Tibial artery (tissue), 4 donors: ENCODE measurements at places on chromosomes 16 and 17.

DNA sequence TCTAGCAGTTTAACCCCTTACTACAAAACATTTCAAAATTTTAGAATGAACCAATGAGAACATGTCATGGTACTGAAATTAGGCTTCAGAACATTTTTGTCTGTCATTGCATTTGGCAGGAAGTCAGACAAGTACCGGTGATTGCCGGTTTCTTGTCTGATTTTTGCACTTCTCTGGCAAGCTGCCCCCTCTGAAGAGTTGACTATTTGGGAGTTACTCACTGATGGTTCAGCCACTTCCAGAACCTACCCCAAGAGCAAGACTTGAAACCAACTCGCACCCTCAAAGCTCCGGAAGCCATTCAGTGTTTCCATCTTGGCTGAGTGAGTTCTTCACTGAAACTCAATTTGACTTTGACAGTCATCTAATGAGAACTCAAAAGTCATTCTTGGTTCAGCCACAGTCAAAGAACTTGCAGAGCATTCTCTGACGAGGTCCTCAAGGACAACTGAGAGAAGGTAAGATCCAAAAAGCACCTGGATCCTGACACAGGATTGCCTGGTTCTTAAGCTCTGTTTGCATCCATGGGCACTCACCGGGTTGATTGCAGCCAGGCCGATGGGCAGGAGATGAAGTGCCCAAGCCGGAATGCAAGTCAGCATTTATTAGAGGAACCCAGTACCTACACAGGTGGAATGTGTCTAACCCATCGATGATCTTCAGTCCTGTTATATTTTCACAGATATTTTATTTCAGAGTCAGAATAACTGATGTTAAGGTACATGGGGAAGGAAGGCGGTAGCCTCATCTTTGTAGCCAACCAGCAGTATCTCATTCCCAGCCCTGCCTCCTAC is 93.6 kb downstream of the USP22 start:
- no peaks in the 10 kb centered on the region for H3K36me3 ChIP-seq
- no peak for DNase-seq
- H3K4me1 ChIP-seq, result no peaks in the 10 kb centered on the region
- H3K4me3 ChIP-seq, result no peak overlapping the region
- H3K27me3 ChIP-seq, result no peaks in the 10 kb centered on the region

- peaks cover 9% of the 10 kb centered on the region for H3K4me1 ChIP-seq
- H3K36me3 ChIP-seq, result no peaks in the 10 kb centered on the region
- no peak overlapping the region for H3K27ac ChIP-seq
- no peak overlapping the region for H3K4me3 ChIP-seq
Observed at GRCh38 chr17:39146273-39146672, 5.2 kb downstream of the PLXDC1 start.

DNA sequence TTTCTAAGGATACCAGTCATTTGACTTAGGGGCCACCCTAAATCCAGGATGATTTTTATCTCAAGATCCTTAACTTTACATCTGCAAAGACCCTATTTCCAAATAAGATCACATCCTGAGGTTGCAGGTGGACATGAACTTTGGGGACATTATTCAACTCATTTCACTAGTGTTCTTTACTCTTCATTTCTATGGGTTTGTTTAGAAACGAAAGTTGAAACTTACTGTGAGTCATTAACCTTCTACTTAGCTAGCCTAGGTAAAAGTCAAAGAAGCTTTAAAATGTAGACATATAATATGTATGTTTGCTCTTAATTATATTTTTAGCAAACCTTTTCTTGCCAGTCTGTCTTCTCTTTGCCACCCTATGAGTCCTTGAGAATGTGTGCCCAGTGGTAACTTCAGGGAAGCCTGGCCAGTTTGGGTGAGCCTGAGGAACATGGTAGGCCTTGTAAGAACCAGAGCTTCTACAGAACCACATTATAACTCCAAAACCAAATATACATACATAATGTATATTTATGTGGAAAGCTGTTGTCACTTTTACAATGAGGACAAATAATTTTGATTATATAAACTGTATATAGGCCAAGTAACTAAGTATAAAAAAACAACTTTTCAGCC is 38.4 kb downstream of the BPTF start:
- no peak overlapping the region for H3K27ac ChIP-seq
- no peak overlapping the region for H3K4me3 ChIP-seq
- H3K27me3 ChIP-seq, result no peaks in the 10 kb centered on the region
- no peak for DNase-seq
- peaks cover 12% of the 10 kb centered on the region for H3K4me1 ChIP-seq
- no peaks in the 10 kb centered on the region for H3K36me3 ChIP-seq

GRCh38 chr16:35339337-35339736 is 1879.9 kb downstream of the TP53TG3F start:
- no peaks in the 10 kb centered on the region for H3K36me3 ChIP-seq
- no peaks in the 10 kb centered on the region for H3K27me3 ChIP-seq
- DNase-seq, result no peak
- no peak overlapping the region for H3K27ac ChIP-seq

DNA sequence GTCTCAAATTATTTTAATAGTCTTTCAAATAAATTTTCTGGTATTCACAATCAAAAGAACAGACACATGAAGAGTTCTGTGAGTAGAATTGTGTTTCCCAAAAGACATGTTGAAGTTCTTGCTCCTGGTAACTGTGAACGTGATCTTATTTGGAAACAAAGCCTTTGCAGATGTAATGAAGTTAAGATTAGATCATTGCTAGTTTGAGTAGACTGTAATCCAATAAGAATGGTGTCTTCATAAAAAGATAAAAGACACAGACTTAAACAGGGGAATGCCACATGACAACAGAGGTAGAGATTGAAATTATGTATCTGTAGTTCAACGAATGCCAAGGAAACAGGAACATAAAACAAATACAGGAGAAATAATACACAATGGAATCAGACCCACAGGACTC is 357.4 kb upstream of the CA10 start:
- H3K4me3 ChIP-seq, result no peak overlapping the region
- no peak for DNase-seq
- H3K4me1 ChIP-seq, result no peaks in the 10 kb centered on the region

- peaks cover 39% of the 10 kb centered on the region for H3K4me1 ChIP-seq
- H3K27ac ChIP-seq, result no peak overlapping the region
- H3K36me3 ChIP-seq, result peaks cover 8% of the 10 kb centered on the region
- H3K27me3 ChIP-seq, result no peaks in the 10 kb centered on the region
- H3K4me3 ChIP-seq, result no peak overlapping the region
Observed at GRCh38 chr16:3825103-3825502, 55.4 kb downstream of the CREBBP start.

DNA sequence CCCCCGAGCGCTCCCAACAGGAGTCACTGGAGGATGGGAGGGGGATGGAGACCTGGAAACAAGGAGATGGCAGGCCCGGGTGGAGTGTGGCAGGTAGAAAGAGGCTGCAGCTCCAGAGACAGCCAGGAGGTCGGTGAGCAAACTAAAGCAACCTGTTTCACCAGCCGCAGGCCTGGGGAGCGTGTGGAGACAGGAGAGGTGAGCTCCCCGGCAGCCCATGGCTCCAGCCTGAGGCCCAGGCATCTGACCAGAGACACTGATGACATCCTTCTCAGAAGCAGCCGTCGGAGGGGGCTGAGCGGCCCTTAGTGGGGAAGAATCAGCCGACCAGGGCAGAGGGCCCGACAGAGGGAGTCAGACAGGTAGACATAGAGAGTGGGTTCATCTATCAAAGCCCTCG is 165.1 kb downstream of the ZNF423 start:
- no peak overlapping the region for H3K4me3 ChIP-seq
- no peak overlapping the region for H3K27ac ChIP-seq

DNA sequence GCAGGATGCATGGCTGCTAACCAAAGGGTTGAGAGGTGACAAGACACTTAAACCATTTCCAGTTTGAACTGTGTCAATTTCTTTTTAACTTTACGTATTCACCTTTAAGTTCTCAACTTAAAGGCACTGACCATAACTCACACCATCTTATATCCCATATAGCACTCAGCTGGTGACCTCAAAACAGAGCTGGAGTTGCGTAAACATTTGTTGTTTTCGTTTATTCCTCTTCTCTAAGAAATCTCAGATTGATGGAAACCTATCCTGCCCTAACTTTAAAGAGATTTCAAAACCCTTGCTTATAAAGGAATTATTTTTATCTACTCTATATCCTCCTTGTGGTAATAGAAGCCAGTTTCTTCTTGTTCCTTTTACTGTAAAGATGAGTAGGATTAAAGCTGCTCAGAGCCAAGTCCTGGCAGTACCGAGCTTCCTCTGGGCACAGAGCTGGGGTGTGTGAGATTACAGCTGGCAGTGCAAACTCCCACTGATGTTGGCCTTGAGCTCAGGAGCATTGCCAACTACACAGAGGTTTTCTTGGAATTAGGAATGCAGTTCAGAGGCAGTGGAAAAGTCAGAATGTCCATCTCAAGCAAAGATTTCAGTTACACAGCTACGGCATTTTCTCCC is 1.3 kb downstream of the KCTD2 start:
- peaks cover 11% of the 10 kb centered on the region for H3K36me3 ChIP-seq
- no peaks in the 10 kb centered on the region for H3K27me3 ChIP-seq
- H3K27ac ChIP-seq, result peak overlapping the region; percentile 97
